Spinal cord (tissue), 10 donors: ENCODE measurements at places on chromosomes 2 and 18.

- no peak for DNase-seq
Observed at GRCh38 chr18:75205514-75206132, 3.3 kb downstream of the PTGR3 start.

DNA sequence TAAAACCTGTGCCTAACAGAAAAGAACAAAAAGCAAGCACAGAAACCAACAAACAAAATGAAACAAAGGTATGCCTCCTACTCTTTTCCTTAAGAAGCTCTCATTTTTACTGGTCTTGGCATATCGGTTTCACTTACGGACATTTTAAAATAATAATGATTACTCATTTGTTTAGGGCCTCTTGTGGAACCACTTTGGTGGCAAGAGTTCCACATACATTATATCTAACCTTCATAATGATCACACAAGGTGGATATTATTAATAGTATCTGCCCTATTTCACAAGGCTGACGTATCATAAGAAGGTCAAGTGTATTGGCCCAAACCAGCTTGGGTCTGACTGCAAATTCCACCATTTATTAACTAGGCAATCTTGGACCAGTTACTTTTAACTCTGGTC lies 304.7 kb downstream of the TCF4 start:
- no peak for DNase-seq

DNA sequence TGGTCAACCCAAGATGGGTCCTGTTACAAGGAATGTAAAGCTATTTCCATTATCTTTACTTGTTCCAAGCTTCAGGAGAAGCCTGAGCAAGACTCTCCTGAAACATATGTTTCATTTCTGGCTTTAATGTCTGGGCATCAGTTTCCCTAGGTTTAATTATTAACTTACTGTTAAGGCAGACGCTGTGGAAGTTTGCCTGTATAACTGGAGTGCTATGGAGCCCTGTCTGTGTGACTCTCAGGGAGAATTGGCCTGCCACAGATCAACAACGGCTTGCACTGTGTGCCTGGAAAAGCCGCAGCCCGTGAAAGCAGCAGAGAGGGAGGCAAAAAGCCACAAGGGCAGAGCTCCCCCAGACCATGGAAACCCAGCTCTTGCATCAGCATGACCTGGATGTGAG lies 22.1 kb upstream of the LONRF2 start:
- no peak for DNase-seq

GRCh38 chr18:598124-598589 lies 1.4 kb downstream of the CLUL1 start:
- DNase-seq, result no peak

GRCh38 chr2:26892133-26892532 lies 44.2 kb downstream of the DPYSL5 start:
- DNase-seq, result no peak

DNA sequence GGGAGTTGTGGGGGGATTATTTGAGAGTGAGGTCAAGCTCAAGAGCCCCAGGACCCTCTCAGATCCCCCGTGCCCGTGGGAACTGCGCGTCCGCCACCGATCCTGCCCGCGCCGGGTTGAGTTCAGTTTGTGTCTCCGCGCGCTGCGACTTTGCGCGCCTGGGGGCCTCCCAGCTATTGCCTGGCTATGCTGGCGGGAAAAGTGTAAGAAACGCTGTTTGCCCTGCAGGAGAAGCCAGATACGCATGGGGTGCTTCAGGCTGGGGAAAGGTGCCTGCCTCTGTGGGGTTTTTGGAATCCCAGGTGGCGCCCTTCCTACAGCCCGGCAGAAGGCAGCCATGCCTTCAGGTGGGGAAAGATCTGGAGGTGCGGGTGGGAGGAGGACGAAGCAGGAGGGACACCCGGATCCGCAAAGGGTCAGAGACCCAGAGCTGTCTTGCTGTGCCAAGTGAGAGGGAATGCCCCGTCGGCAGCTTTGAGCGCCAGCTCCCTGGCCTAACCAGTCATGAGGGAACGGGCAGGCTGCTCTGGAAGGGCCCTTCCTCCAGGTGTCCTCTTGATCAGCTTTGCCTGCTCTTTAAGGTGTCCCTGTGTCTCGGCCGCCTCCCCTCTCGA lies 22.5 kb downstream of the TEX44 start:
- DNase-seq, result no peak

GRCh38 chr2:190408538-190409271 lies 550 bp downstream of the MFSD6 start:
- DNase-seq, result peak; percentile 79

DNA sequence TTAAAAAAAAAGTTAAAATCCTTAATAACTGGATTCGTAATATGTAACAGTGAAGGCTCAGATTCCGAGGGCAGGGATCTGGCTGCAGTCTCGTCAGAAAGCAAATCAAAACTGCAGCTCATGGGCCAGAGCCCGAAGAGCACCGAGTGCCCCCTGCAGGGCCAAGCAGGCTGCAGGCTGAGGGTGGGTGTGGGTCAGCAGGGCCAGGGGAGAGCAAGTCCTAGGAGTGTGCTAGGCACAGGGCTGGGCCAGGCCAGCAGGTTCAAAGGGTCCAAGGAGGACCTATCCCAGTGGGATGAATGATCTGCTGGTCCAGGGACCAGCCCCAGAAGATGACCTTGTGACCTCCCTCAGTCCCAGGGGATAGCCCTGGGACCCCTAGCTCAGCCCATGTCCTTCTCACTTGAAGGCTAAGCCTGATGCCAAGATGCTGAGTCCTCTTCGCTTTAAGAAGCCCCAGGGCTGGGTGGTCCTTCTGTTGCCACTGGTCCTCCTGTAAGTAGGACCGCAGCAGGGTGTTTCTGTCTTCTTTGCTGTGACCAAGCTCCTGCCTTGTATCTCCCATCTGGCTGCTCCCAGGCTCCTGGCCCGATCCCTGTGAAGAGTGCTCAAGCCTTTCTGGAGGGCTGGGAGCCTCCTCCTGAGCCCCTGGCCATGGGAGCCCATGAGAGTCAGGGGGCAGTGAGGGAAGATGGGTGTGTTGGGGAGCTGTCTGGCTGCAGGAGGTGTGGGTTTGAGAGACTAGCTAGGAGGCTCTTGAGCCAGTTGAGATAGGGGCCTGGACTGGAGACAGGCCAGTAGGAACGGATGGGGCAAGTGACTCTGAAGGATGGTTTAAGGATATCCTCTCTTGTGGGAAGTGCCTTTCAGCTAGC lies 150.7 kb downstream of the DYSF start:
- no peak for DNase-seq

DNA sequence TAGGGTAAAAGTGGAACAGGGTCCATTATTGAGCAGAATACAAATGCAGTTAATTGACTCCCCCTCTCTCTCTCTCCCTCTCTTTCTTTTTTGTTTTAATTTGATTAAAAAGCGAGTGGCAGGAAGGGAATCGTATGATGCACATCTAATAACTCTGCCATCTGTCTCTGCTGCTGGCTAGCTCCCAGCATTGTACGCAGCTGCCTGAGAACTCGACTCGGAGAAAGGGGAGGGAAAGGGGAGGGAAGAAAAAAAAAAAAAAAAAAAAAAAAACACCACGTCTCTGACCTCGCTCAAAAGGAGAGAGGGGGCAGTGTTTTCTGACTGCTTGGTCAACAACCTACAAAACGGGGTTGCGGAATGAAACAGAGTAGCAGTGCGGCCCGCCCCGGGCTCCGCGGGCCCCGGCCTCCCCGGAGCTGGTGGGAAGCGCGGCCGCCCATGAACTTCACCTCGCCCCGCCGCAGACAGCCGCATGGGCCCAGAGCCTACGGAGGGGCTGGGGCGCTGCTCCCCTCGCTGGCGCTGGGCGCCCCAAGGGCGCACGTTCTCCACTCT lies 265.7 kb downstream of the TCF4 start:
- peak; percentile 86 for DNase-seq

DNA sequence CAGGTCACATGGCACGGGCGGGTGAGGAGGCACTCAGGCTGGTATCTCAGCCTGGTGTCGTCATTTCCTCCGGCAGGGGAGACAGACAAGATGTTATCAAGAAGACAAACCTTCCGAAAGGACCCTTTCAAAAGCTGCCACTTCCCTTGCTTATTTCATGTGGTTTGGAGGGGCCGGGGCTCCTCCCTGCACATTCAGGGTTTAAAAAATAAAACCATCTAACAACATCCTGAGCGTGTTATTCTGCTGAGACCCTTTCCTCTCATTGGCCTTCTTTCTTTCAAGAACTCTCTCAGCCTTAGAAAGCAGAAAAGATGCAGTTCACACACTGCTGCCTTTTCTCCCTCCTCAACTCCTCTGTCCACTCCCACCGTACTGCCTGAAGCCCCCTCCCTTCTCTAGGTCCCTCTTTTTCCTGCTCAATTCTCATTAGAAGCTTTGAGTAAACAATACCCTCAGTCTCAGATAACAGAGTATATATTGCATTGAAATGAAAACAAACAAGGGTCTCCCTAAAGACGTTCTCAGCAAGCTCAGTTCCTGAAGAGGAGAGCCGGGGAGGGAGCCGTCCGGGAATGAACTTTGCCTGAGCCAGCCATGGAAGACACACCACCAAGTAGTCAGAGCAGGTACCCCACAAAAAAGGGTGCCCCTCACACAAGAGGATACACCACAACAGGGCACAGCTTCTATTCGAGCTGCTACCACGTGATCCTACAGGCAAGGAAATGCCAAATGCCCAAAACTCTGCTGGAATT lies 9.7 kb downstream of the SMAD7 start:
- no peak for DNase-seq

GRCh38 chr2:20350041-20350712 lies 467 bp downstream of the PUM2 start:
- no peak for DNase-seq

DNA sequence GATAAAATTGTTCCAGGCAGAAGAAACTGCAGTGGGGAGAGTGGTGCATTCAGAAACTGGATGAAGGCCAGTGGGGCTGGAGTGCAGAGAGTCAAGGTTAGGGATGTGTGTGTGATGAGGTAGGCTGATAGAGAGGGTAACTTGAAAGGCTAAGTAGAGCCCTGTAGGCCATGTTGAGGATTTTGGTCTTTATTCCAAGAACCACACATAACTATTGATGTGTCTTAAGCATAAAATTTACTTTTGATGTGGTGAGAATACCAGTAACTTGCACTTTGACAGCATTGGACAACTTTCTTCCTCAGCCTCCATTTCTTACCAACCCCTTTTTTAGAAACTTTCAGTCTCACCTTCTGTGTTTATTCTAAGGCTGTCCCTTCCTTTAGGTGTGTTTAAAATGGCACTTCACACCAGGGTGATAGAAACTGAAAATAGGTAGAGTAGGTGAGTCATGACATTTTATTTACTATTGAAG lies 22.6 kb downstream of the MTX2 start:
- DNase-seq, result no peak

DNA sequence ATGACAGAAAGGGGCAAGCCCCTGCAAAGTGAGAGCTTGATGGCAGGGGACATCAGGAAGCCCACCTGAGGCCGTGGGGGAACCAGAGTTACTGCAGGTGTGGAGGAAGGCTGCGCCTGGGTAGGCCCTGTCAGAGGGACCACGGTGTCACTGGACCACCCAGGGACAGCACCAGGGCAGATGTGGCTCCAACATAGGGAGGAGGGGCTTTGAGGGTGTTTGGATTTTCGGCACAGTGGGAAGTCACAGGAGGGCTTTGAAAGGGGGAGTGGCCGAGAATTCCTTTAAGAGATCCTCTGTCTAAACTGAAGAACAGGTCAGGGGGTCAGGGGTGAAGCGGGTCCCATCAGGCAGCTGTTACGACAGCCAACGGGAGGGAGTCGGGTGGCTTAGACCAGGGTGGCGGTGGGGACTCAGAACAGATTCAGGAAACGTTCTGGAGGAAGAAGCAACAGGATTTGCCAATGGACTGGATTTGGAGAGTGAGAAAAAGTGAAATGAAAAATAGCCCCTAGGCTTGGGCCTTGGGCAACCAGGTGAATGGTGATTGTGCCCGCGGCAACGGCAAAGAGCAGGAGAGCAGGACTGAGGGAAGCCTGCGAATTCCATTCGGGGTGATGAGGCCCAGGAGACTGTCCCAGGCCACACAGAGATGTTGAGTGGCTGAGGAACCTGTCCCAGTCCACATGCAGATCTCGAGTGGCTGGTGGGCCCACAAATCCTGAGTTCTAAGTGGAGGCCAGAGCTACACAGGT lies 166.1 kb downstream of the LAMA1 start:
- DNase-seq, result no peak

DNA sequence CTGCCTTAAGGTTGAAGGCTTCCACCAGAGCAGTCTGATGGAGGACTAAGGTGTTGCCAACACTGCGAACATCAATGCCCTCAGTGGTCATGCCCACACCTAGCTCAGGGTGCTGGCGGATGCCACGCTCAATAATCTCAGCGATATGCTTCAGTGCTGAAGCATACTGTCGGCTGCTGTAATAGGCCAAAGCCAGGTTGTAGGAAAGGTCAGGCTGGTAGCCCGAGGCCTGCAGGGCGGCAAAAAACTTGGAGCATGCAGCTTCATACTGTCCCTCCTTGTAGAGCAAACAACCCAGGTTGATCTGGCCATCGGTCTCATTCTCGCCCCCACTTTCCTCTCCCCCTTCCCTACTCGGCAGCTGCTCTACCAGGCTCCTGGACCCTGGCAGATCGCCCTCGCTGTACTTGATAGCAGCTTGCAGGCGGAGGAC lies 159.4 kb downstream of the AGPS start:
- DNase-seq, result peak; percentile 70

- no peak for DNase-seq
Observed at GRCh38 chr18:34525244-34525643, 184.9 kb upstream of the DTNA start.

DNA sequence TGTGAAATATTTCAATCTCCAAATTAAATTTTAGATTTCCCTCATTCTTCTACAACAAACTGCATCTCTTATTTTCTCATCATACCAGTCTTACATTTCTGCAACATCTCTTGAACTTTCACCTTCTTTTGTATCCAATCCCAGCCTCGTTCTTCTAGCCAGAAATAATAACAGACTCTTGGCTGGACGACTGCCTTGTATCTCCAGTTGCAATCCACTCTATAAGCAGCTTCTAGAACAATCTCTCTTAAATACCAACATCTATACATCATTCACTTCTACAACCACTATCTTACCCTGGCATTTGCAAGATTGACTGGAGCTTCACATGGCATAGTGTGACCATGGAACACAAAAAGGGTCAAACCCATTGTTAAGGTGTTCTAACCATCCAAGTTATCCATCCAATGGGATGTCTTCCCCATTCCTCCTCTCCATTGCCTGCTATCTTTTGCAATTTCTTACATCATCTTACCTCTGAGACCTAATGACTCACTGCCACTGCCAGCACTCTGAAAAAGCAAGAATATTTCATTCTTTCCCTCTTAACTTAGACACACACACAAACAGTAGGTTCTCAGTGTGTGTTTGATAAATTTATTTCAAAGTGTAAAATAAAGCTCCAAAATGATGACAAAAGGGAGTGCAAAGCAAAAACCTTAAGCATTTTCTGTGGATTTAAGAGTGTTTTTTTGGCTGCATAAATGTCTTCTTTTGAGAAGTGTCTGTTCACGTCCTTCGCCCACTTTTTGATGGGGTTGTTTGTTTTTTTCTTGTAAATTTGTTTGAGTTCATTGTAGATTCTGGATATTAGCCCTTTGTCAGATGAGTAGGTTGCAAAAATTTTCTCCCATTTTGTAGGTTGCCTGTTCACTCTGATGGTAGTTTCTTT lies 145.6 kb downstream of the METTL4 start:
- DNase-seq, result no peak

DNA sequence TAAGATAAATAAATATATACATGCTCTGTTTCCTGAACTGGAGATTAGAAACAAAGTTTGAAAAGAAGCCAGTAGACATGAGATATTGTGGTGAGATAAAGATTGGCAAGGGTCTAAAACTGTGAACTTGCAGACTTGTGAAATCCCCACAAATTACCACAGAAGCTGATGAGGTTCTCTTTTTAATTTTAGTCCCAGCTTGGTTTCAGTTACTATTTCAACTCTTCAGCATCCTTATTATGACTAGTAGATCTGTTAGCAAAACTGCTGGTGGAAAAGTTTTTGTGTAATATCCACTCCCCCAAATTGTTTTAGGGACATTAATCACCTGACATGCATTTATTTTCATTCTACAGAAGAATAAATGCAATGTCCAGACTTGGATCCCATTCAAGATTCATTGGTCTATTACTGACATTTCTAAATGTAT lies 20.8 kb downstream of the RASGRP3 start:
- no peak for DNase-seq
